ENCODE measurements at places on chromosomes 12 and 14.
A peak's percentile ranks its signal among the peaks of the same experiment; 100 is the strongest.

DNA sequence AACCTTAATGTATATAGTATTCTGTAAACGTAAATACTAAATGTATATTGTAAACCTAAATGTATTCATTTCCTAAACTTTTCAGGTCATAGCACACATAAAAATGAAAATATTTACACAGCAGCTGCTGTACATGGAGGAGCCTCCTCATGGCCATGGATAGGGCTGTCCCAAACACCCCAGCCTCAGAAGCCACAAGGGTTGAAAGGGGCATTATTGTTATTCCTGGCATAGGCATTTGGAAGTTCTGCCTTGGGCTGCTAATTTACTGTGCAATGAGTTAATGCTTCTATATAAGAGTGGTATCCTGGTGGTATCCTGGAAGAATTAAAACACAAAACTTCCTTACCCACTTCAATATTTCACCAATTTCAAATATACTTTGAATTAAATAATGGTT, 159.4 kb downstream of the SLC5A8 start:
- no peak for DNase-seq

GRCh38 chr14:93531644-93532043, 100.9 kb downstream of the UNC79 start:
- no peak for DNase-seq

DNA sequence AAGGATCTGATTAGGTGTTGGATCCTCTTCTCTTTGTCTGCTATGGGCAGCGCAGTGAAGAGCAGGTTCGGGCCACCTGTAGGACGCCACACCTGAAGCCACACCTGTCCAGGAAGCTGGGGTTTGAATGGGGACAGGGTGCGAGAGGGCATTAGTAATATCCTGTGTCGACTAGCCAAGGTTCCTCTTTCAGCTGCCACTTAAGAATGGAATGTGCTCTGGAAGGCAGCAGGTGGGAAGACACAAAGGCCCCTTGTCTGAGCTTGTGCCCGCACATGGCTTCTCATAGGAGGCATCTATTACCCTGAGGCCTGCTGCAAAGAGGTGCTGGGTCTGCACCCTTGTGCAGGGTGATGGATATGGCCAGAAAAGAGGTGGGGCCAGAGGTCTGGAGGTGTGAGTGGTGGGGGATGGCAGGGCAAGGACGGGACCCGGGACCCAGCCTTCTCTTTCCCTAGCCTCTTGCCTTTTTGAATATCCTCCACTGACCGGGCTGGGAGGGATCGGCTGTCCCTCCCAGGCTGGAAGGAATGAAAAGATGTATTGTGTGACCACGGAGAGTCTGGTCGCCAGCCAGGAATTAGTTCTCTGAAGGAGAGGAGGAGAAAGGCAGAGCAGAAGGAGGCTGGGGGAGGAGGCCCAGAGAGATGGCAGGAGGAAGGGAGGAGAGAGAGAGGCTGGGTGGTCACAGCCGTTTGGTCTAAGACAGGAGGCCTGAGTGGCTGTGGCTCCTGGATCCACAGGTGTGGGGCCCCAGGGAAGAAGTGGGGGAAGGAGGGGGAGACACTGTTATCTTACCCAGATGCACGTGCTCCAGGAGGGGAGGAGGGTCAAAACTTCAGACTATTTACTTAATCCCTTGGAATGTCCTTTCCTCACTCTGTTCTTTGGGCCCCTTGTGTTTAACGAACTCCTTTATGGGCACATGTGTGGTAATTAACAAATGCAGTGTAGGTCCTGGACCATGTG, 101.5 kb downstream of the SMOC1 start:
- no peak for DNase-seq

DNA sequence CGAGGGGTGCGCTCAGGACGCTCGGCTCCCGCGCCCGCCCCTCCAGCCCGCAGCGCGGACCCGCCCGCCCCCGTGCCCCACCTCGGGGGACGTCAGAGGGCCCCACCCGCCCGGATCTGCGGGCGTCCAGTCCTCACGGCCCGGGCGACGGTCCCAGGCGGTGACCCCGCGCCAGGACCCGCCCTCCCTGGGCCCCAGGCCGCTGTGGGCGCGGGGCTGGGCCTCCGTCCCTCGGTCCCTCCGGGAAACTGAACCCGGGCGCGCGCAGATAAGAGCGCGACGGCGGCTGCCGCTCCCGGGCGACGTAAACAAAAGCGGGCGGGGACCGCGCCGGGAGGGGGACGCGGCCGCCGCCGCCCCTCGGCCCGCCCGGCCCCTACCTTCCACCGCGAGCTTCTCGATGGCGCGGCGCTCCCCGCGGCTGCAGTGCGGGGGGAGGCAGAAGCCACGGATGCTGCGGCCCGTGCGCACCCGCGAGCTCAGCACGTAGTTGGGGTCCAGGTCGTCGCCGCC, 1.1 kb downstream of the CKB start:
- no peak for DNase-seq

- no peak for DNase-seq
Measured at GRCh38 chr12:19981944-19982343, 386.4 kb upstream of the PDE3A start.

GRCh38 chr12:108526482-108527165, 11.5 kb downstream of the FICD start:
- peak; percentile 76 for DNase-seq

GRCh38 chr12:2058837-2059236, 6.0 kb downstream of the CACNA1C start:
- DNase-seq, result no peak

DNA sequence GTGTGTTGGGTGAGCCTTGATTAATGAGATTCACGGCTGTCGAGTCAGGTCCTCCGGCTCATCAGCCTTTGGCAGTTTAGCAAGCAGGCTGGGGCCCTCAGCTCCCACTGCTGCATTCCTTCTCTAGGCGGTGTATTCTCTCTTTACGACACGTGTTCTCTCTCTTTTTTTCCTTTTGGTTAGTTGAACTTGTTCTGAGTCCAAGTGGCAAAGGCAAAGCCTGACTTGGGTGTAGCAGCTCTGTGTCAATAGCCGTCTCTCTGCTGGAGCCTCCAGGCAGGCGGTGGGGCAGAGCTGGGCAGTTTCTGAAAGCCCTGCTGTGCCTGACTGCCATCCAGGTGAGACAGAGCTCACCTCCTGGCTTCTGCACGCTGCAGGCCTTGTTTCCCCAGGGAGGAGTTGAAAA, 46.6 kb downstream of the SUSD6 start:
- no peak for DNase-seq

- no peak for DNase-seq
Measured at GRCh38 chr12:56377310-56377988, 14.8 kb upstream of the APOF start.

DNA sequence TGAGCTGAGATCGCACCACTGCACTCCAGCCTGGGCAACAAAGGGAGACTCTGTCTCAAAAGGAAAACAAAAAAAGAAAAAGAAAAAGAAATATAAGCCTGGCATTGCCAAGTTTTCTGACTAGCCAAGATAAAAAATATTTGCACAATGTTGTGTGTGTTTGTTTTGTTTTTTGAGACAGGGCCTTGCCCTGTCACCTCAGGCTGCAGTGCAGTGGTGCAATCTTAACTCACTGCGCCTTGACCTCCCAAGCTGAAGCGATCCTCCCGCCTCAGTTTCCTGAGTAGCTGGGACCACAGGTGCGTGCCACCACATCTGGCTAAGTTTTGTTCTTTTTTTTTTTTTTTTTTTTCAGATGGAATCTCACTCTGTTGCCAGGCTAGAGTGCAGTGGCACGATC, 5.5 kb upstream of the C12orf43 start:
- DNase-seq, result no peak

DNA sequence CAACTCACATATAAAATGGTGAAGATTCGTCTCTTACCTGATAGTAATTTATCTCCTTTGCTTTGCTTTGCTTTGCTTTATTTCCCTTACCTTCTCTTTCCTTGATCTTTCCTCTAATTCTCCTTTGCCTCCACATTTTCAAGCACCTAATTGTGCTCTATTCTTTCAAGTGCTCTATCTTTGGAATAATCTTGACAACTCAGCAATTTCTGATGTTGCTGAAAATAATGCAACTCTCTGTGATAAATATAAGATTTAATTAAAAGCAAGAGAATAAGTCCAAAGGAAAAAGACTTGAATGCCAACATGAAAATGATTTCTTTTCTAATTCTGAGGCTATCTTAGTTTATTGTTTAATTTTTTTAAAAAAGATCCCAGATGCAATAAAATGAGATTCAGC, 139.5 kb upstream of the SYT1 start:
- no peak for DNase-seq

DNA sequence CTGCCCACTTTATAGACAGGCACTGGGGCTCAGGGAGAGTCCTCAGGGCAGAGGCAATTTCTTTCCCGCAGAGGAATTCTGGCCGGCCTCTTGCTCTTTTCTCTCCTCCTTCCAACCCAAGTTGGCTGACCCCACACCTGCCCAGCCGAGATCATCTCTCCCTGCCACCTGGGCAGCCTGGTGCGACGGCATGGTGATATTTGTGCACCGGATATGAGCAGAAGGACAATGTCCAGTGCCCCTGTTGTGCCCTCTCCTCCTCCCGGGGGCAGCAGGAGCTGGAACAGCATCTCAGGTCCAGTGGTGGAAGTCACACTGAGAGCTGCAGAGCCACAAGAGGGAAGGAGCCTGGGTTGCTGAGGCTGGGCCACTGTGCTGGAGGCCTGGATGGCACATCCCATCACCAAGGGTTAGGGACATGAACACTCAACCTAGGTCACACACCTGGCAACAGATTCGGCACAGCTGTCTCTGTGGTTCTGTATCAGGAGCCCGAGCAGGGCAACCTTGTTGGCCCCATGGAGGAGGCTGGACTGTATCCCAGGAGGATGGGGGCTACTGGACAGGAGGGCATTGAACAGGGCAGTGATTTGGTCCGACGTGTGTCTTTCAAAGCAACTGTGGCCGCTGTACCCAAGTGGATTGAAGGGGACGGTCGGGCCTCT, 57.7 kb upstream of the DIO3 start:
- no peak for DNase-seq
